ENCODE measurements at places on chromosomes 2 and 18. TPM values are rescaled to one million over a fixed set of nuclear protein-coding genes. Genes with fewer than 3 reads are reported as not detected.

IL36G gene
- not detected for total RNA-seq

LDLRAD4 gene
- total RNA-seq = 7.2 TPM

HOXD13 gene
- not detected for total RNA-seq

SERPINB4 gene
- total RNA-seq = not detected

ADGRF3 gene
- 0.18 TPM for total RNA-seq

ERFE gene
- total RNA-seq = 1.2 TPM

DNER gene
- total RNA-seq = not detected

LBH gene
- total RNA-seq = 5.5 TPM

TBC1D8 gene
- 30.6 TPM for total RNA-seq

KIF1A gene
- not detected for total RNA-seq

GALR1 gene
- not detected for total RNA-seq

ST6GAL2 gene
- total RNA-seq = not detected

ANAPC1 gene
- total RNA-seq = 58.3 TPM

MIB1 gene
- total RNA-seq = 40.6 TPM

LYG1 gene
- 0.35 TPM for total RNA-seq

IKZF2 gene
- 0.46 TPM for total RNA-seq

C2orf66 gene
- 0.27 TPM for total RNA-seq

Measured in endothelial cell of umbilical vein (primary cell).